Anterior cingulate cortex (tissue), 58 donors: ENCODE measurements at places on chromosomes 3 and 15.

DNA sequence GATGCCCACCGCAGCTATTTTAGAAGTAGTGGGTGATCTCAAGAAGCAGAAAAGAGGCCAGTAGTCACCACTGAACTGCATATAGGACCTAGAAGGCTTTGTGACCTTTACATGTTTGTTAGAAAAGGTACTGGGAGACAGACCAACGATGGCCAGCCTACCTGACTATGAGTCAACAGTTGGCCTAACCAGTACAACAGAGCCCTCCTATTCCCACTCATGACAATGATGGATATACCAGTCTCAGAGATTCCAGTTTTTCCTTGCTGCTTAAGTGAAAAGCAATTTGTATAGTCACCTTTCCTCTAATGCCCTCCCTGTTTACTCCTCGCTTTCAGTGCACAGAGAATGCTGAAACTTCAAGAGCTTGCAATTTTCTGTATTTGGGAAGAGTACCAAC is 86.6 kb upstream of the PPIB start:
- no peak for DNase-seq

DNA sequence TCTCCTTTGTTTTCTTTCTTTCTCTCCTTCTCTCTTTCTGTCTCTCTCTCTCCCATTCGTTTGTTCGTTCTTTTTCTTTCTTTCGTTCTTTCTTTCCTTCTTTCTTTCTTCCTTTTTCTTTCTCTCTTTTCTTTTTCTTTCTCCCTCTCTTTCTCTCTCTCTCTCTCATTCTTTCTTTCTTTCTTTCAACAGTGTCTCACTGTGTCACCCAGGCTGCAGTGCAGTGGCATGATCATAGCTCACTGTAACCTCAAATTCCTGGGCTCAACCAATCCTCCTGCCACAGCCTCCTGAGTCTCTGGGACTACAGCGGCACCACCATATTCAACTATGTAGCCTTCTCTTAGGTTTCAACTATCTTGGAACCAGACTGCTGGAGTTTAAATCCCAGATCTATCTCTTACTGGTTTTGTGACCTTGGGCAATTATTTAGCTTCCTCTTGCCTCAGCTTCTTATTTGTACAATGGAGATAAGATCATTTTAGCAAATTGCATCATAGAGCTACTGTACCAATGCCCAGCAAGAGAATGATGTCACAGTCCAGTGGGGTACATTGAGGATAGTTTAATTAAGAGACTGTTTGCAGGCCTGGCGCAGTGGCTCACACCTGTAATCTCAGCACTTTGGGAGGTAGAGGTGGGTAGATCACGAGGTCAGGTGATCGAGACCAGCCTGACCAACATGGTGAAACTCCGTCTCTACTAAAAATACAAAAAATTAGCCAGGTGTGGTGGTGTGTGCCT is 27.3 kb upstream of the PARL start:
- no peak for DNase-seq

- DNase-seq: no peak
Observed at GRCh38 chr3:43792904-43793303, 102.2 kb downstream of the ABHD5 start.

- DNase-seq: no peak
Observed at GRCh38 chr15:56950979-56951378, 32.5 kb downstream of the TCF12 start.

- no peak for DNase-seq
Observed at GRCh38 chr15:77834276-77834990, 201.7 kb upstream of the LINGO1 start.

- DNase-seq: no peak
Observed at GRCh38 chr3:38643592-38643991, 5.9 kb downstream of the SCN5A start.

DNA sequence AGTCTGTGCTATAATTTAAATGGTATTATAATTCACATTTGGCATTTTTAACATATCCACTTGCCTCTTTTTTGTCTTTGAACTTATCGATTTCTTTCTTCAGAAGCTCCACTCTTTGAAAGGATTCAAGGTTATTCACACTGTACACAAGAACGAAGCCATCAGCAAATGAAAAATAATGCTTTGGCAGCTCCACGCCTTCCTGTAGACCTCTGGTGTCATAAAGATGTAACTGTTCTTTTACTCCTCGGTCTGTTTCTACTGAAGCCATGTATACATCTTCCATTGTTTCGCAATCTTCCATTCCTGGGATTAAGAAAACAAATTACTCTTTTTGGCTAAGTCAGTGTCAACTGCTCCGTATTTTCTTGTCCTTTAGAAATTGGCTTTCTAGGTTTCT is 16.0 kb downstream of the NKIRAS1 start:
- DNase-seq: no peak

- DNase-seq: no peak
Observed at GRCh38 chr3:42067326-42067725, 23.8 kb upstream of the TRAK1 start.

DNA sequence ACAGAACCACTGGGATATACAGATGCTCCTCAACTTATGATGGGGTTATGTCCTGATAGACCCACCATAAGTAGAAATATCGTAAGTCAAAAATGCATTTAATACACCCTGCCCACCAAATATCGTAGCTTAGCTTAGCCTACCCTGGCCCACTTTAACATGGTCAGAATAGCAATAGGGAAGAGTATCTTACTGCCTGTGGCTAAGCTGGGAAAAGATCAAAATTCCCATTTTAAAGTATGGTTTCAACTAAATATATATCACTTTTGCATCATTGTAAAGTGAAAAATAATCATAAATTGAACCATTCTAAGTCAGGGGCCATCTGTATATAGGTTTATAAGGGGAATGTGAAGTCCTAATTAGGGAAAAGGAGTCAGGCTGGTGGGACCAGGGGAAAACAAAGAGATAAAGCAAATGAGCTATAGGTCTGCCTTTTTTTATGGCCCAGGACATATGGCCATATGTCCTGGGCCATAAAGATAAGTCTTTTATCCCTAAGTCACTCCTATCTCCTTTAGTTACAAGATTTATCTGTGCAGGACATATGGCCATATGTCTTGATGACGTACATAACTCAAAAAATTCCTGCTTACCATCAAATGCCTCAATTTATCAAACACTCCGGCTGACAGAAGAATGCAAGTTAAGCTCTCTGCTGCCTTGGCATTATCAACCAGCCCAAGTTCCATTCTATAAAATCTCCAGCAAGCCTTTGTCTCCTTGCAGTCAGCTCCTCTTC is 11.2 kb downstream of the RTP3 start:
- DNase-seq: no peak

- no peak for DNase-seq
Observed at GRCh38 chr15:97947465-97948260, 12.8 kb upstream of the ARRDC4 start.

- no peak for DNase-seq
Observed at GRCh38 chr15:96132126-96132525, 198.4 kb upstream of the NR2F2 start.

DNA sequence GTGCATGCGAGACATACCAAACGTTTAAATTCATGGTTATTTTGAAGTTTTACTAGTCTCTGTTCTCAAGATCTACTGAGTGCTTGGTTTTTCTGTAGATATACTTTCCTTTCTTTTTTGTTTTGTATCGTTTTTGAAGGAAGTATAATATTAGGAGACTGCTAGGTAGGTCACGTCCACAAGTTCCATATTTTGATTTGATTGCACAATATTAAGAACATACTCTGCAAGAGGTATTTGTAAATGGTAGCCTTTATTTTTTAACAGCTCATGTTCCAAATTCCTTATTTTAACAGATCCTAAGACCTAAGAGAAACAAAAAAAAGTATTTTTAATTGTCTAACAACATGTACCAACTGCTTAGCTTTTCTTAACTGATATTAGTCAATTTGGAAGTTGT is 156.7 kb downstream of the SERPINI1 start:
- no peak for DNase-seq

- no peak for DNase-seq
Observed at GRCh38 chr3:106010829-106011228, 142.0 kb upstream of the CBLB start.
